Dermis microvascular lymphatic vessel endothelial cell (primary cell): ENCODE measurements at places on chromosomes 4 and X. TPM values are rescaled to one million over a fixed set of nuclear protein-coding genes. Genes with fewer than 3 reads are reported as not detected.

PDLIM3 gene
- total RNA-seq: 35.4 and 79.3 TPM in 2 replicates

CFP gene
- total RNA-seq: 0.13 and 0.26 TPM in 2 replicates

POF1B gene
- 3.7 and 4.3 TPM in 2 replicates for total RNA-seq

PARM1 gene
- 0.13 TPM in 1 of 2 replicates, not detected in the other for total RNA-seq

MTMR8 gene
- 0.26 and 0.51 TPM in 2 replicates for total RNA-seq

IL9R gene
- under 0.01 TPM in 2 replicates for total RNA-seq

ASB5 gene
- not detected in 2 replicates for total RNA-seq

TXK gene
- under 0.01 and 0.13 TPM in 2 replicates for total RNA-seq

DOCK11 gene
- 0.25 and 0.26 TPM in 2 replicates for total RNA-seq

CDS1 gene
- total RNA-seq: under 0.01 TPM in 1 of 2 replicates, not detected in the other

SLC38A5 gene
- total RNA-seq: 6.4 and 25.2 TPM in 2 replicates

EXOC1 gene
- total RNA-seq: 34.1 and 37.6 TPM in 2 replicates

DCX gene
- total RNA-seq: not detected in 2 replicates

DGAT2L6 gene
- not detected in 2 replicates for total RNA-seq

SLC10A7 gene
- 6.5 and 8.7 TPM in 2 replicates for total RNA-seq

PGK1 gene
- total RNA-seq: 191 and 208 TPM in 2 replicates

AR gene
- total RNA-seq: 0.26 and 0.38 TPM in 2 replicates

ABLIM2 gene
- total RNA-seq: 2.6 and 2.8 TPM in 2 replicates

SYN1 gene
- under 0.01 and 0.13 TPM in 2 replicates for total RNA-seq

ZFP42 gene
- 0.13 TPM in 2 replicates for total RNA-seq
